ENCODE measurements at places on chromosomes 3 and 15. TPM values are rescaled to one million over a fixed set of nuclear protein-coding genes. Genes with fewer than 3 reads are reported as not detected.

- DNase-seq = no peak
Observed at GRCh38 chr3:66439666-66440344, 61.0 kb downstream of the LRIG1 start.

The IL17RB gene
- 13.4 TPM for total RNA-seq

DNA sequence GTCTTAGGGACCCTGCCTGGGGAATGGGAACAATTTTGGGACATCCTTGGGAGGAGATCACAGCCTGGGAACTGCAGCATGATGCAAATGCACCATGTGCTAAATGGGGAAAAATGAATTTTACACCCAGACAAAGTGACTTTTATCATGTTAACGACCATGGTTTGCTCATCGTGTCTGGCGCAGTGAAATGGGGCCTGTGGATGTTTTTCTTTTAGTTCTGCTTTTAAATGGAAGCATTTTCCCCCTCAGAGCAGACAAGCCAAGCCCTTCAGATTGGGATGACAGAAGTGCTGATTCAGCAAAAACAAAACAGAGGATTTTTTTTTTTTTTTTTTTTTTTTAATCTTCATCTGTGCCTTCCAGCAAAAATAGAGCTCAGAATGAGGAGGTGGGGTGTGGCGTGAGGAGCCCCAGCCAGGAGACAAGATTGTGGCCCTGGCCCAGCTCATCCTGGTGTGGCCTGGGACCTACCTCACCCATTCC is 14.3 kb upstream of the CACNA2D2 start:
- DNase-seq = no peak

- DNase-seq = no peak
Observed at GRCh38 chr15:48992545-48992944, 28.8 kb upstream of the SHC4 start.

The GATM gene
- total RNA-seq = 8.9 TPM
